ENCODE measurements at places on chromosomes 11 and 22.

DNA sequence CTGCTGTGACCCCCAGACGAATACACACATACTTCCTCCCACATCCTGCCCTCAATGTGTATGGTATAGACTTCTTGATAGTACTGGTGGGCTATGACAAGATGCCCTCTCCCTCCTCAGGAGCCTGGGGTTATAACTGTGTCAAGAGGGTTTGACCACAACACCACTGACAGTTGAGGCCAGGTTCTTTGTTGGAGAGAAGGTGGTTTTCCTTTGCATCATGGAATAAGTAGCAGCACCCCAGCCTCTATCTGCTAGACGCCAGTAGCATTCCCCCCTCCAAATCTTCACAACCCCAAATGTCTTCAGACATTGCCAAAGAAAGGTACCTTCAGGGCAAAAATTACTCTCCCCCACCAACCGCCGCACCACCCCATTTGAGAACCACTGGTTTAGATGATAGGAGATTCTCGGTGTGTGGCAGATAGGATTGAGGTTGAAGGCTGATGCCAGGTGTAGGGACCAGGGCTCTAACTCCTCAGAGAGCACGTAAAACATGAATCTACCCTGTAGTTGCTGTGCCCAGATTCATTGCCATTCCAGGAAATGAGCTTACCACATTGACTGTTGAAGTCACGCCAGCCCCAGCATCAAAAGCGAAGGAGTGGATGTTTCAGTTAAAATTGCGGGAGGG is 5.5 kb upstream of the MYO18B start:
- H3K4me1 ChIP-seq = peaks cover 33% of the 10 kb centered on the region
- DNase-seq = peak; percentile 73
- no peaks in the 10 kb centered on the region for H3K36me3 ChIP-seq
- peak overlapping the region; percentile 80 for H3K27ac ChIP-seq
- no peak overlapping the region for H3K4me3 ChIP-seq

DNA sequence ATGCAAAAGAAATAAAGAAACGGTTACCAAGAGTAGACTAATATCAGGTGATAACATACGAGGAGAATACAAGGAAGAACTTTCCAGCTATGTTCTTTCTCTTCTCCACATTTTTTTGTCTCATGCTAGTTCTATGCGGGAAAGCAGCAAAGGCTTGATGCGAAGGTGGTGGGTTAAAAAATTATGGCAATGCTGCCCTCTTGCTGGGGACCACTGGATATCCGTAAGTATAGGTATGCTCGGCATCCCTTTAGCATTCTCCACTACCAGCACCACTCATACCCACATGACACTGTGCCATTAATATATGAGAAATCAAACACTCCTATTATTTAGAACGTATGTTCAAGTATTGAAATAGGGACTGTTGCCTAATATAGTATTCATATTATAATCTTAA is 776.4 kb downstream of the LRRC4C start:
- H3K36me3 ChIP-seq = no peaks in the 10 kb centered on the region
- no peaks in the 10 kb centered on the region for H3K27me3 ChIP-seq
- H3K4me1 ChIP-seq = no peaks in the 10 kb centered on the region
- H3K27ac ChIP-seq = no peak overlapping the region
- no peak overlapping the region for H3K4me3 ChIP-seq

GRCh38 chr11:1481483-1481825 is 5.1 kb downstream of the MOB2 start:
- H3K36me3 ChIP-seq = peaks cover 9% of the 10 kb centered on the region
- H3K4me1 ChIP-seq = peaks cover 3% of the 10 kb centered on the region

DNA sequence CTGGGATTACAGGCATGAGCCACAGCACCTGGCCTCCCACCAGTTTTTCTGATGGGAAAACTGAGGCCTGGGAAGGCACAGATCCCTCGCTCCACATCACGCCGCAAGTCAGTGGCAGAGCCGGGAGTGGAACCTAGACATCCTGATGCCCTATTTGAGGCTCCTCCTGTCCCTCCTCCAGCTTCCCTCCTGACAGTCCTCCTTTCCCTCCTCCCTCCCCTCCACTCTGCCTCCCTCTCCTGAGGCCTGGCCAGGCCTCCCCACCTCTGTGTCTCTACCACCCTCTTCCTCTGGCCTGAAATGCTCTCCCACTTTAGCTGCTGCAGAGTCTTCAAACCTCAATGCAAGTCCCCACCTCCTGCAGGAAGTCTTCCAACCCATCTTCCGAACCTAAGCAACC is 13.3 kb upstream of the TP53I11 start:
- H3K27ac ChIP-seq = no peak overlapping the region
- H3K27me3 ChIP-seq = no peaks in the 10 kb centered on the region
- DNase-seq = no peak
- H3K4me1 ChIP-seq = no peaks in the 10 kb centered on the region
- H3K36me3 ChIP-seq = no peaks in the 10 kb centered on the region
- H3K4me3 ChIP-seq = no peak overlapping the region

GRCh38 chr11:124174001-124174583 is 9.1 kb upstream of the OR10D3 start:
- no peaks in the 10 kb centered on the region for H3K27me3 ChIP-seq
- H3K4me3 ChIP-seq = no peak overlapping the region
- no peaks in the 10 kb centered on the region for H3K36me3 ChIP-seq
- H3K27ac ChIP-seq = no peak overlapping the region

- H3K27me3 ChIP-seq = no peaks in the 10 kb centered on the region
- H3K4me1 ChIP-seq = peaks cover 63% of the 10 kb centered on the region
- H3K27ac ChIP-seq = no peak overlapping the region
- DNase-seq = no peak
- peaks cover 86% of the 10 kb centered on the region for H3K36me3 ChIP-seq
Observed at GRCh38 chr11:108206171-108206570, 16.3 kb downstream of the NPAT start.

- H3K4me3 ChIP-seq = no peak overlapping the region
- no peaks in the 10 kb centered on the region for H3K4me1 ChIP-seq
- H3K27me3 ChIP-seq = peaks cover 5% of the 10 kb centered on the region
- DNase-seq = no peak
- no peaks in the 10 kb centered on the region for H3K36me3 ChIP-seq
Observed at GRCh38 chr11:10397226-10397987, 57.7 kb upstream of the AMPD3 start.

- H3K27me3 ChIP-seq = no peaks in the 10 kb centered on the region
- peaks cover 33% of the 10 kb centered on the region for H3K36me3 ChIP-seq
- H3K4me1 ChIP-seq = peaks cover 20% of the 10 kb centered on the region
- no peak overlapping the region for H3K4me3 ChIP-seq
- DNase-seq = no peak
- no peak overlapping the region for H3K27ac ChIP-seq
Observed at GRCh38 chr11:8917157-8917825, 6.3 kb downstream of the AKIP1 start.

DNA sequence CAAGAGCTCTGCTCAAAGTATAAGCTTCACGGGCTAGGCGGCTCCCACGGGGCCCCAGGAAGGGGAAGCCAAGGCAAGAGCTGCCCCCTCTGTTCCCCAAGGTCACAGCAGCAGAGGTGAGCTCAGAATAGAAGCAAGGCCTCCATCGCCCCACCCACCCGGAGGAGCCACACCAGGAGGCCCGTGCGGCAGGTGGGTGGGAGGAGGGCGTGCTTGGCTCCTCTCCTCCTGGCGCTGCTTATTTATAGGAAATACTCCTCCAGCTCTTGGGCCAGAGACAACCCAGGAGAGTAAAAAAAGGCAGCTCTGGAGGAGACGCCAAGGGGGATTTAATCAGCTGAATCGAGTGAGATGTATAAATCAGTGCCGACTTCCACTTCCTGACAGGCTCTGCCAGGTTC is 87.8 kb downstream of the FEZ1 start:
- H3K36me3 ChIP-seq = no peaks in the 10 kb centered on the region
- H3K27me3 ChIP-seq = peaks cover 40% of the 10 kb centered on the region
- H3K4me1 ChIP-seq = peaks cover 2% of the 10 kb centered on the region
- no peak overlapping the region for H3K27ac ChIP-seq
- no peak overlapping the region for H3K4me3 ChIP-seq
- DNase-seq = no peak

DNA sequence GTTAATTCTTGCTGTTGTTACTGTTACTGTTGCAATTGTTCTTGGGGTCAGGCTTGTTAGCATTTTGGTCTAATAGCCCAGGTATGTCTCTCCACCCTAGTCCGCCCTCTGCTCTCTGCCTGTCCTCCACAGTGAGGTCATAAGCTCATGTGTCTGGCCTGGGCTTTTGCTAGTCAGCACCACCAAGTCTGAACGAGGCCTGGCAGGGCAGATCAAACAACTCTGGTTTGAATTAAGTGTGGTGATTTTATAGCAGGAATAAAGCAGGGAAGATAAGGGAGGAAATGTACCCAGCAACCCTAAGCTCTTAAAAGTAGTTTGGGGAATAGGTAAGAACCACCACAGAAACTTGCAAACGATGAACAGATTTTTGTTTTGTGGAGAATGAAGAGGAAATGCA is 98.7 kb downstream of the ABTB2 start:
- no peaks in the 10 kb centered on the region for H3K36me3 ChIP-seq
- DNase-seq = no peak
- peaks cover 2% of the 10 kb centered on the region for H3K27me3 ChIP-seq
- no peaks in the 10 kb centered on the region for H3K4me1 ChIP-seq
- no peak overlapping the region for H3K27ac ChIP-seq
